ENCODE measurements at places on chromosomes 5 and 9.

DNA sequence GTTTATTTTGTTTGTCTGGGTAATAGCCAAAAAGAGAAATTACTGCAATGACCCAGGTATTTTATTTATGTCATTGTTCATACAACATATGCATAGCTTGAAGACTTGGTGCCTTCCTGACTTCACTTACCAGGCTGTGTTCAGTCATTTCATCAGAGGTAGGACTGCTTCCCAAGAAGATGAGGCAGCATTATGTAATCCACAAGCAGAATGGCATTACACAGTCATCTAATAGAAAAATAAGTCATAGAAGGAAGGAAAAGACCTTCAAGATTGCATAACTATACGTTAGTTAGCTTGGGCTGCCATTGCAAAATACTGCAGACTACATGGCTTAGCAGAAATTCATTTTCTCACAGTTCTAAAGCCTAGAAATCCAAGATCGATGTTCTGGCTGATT is 167.5 kb downstream of the NMUR2 start:
- DNase-seq: no peak

GRCh38 chr9:136026266-136026942 is 65.2 kb upstream of the UBAC1 start:
- DNase-seq: no peak

DNA sequence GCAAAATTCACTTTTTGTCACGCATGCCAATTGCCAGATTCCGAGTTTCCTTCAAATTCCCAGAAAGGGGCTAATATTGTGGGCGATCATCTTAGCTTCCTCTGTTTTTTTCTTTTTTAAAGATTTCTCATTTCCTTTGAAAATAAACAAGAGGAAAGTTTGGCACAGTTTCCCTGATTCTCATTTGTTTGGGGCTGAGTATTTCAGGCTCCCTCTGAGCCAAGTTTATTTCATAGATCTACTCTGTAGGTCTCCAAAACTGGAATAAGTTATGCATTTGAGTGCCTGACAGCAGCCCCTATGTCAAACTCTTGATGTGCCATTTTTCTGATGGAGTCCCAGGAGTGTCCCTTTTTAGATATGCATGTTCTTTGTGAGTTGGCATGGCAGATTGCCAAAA is 1297.2 kb upstream of the WWC1 start:
- no peak for DNase-seq

DNA sequence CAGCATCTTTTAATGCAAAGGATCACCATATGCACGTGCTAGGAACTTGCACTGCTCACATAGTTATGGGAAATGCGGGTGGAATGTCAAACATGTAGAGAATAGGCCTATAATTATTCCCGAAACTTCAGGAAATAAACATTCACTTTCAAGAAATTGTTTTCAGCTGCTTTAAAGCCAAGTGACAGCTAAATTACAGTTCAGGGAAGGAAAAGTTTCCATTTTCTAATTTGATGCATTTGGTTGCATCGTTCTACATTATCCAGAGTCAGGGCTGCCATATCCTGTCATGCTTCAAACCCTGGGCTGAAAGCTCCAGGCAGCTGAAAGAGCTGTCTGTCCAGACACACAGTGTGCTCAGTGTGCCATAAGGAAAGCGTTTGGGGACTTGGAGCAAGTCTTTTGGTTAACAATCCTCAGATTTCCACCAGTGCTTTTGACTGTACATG is 518.1 kb downstream of the CSNK1G3 start:
- DNase-seq: no peak

GRCh38 chr9:128163523-128164306 is 3.6 kb downstream of the BBLN start:
- no peak for DNase-seq

DNA sequence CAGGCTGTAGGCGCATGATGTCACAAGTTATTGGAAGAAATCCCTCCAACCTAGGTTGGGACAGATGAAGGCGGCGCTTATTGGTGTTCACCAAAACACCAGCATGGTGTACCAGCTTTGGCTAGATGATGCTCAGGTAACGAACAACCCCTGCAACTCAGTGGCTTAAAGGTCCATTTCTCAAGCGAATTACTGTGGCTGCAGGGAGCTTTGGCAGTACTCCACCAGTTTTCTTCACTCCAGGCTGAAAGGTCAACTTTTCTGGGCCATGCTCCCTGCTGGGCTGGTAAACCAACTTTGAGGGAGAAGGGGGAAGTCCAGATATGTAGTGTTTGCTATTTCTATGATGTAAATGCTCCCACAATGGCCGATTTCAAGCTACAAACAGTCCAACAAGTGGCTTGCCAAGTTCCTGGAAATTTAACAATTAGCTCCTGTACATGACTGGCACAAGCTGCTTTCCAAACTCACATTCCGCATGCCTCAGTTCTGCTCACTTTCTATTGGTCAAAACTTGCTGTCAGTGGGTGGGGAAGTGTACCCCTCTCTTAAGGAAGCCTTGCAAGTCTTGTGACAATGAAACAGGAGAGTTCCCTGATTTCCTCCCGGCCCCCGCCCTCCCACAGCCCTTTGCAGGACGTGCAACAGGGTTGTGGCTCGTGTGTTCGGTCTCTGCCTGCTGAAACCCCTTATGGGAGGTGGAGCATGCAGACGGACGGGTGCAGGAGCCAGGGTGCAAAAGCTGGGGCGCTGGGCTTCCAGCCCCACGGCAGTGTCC is 588 bp upstream of the ZBED3 start:
- no peak for DNase-seq

GRCh38 chr9:35035851-35036701 is 36.3 kb downstream of the VCP start:
- no peak for DNase-seq

- DNase-seq: peak; percentile 37
Observed at GRCh38 chr5:57435701-57436134, 46.9 kb downstream of the ACTBL2 start.

GRCh38 chr9:94443032-94443722 is 111.7 kb upstream of the PCAT7 start:
- DNase-seq: no peak

- DNase-seq: no peak
Observed at GRCh38 chr5:181197326-181197951, 7.6 kb downstream of the TRIM7 start.

GRCh38 chr9:107158321-107158720 is 124.8 kb upstream of the RAD23B start:
- DNase-seq: peak; percentile 51

- no peak for DNase-seq
Observed at GRCh38 chr5:155250596-155250995, 237.0 kb downstream of the KIF4B start.

DNA sequence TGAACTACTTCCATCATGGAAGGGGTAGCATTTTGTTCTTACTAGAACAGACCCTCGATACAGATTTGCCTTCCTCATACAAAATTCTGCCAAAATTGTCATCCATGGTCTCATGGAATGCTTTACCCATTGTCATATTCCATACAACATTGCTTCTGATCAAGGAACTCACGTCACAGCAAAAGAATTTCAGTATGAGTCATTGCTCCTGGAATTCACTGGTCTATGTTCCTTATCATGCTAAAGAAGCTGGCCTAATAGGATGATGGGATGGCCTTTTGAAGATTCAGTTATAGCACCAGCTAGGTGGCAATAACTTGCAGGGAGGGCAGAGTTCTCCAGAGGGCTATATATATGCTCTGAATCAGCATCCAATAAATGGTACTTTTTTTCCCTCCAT is 18.2 kb upstream of the FNIP1 start:
- peak; percentile 26 for DNase-seq

DNA sequence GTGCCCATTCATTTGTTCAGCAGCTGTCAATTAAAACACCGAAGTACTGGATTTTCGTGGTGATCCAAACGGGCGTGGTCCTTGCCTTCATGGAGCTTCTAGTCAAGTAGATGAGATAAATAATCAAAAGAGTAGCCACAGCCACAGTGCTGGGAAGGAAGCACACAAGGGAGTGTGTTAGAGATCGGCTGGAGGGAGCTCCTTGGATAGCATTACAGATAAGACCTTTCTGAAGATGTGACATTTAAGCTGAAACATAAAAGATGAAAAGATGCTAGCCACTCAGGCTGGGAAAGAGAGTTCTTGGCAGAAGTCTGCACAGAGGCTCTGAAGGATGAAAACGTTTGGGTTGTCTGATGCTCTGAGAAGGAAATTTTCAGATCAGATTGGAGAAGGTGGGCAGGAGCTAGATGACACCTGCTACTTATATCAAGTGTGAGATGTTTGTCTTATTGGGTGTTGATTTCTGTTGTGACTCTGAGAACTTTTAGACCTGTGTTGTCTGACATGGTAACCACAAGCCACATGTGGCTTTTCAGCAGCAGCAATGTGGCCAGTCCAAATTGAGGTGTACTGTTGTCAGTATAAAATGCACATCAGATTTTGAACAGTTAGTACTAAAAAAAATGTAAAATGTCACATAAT is 123.9 kb downstream of the TLE4 start:
- no peak for DNase-seq

- no peak for DNase-seq
Observed at GRCh38 chr5:112154940-112155686, 264.0 kb downstream of the EPB41L4A start.

DNA sequence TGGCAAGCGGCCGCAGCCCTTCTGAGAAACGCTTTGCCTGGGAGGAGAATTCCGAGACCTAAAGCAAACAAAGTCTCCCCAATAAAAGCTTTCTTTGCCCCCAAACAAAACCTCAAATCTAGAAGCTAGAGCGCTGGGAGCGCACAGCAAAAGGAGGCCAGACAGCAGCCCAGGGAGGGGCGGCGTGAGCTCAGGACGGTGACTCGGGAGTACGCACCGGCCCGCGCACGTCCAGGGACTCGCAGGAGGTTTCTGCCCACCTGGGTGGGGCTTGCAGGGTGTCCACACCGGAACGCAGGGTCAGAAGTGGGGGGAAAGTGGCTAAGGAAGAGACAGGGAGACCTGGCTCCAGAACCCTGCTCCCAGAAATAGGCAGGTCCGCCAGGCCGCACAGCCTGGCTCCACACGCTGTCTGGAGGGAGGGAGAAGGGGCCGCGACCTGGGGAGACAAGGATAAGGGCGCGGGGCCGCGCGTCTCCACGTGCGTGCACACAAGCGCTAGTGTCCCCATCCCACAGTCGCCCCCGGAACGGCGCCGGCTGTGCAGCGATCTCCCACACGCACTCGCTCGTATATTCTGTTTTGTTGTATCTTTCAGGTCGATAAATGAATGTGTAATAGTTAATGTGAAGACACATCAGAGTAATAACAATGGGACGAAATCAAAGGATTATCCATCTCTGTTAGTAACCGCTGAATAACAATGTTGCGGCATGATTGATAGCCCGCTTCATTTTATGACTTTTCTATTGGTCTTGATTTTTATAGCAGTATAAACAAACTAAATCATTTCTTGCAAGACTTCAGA is 2.3 kb upstream of the OTP start:
- DNase-seq: no peak

- no peak for DNase-seq
Observed at GRCh38 chr5:14250084-14250695, 107.0 kb downstream of the TRIO start.

DNA sequence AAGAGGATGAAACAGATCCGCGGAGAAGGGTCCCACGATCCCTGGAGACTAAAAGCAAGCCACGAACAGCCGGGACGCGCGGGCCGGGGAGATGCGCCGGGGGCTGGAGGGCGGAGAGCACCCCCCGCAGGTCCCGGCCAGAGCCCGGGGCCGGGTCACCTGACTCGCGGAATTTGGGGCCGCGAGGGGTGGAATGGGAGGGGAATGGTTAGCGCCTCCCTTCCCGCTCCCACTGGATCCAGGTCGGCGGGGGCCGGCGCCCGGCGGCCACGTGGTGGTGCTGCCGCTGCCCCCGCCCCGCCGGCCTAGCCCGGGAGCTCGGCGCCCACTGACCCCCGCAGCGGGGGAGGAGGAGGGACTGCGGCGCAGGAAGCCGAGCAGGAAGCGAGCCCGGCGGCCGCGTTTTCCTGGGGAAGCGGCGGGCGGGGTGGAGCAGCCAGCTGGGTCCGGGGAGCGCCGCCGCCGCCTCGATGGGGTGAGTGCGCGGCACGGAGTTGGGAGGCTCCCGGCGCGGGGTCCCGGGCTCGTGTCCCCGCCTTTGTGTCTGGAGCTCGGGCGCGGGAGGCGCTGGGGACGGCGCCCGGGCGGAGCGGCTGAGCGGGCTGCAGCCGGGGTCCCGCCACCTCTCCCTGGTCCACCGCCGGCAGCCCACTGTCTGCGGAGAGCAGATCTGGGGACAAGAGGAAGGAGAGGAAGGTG is at the start of gene RAI14:
TSS of gene RAI14 (plus strand) at position 328 of the 699 bp plus-strand sequence. CDS start 30,592 bp downstream, outside the sequence.
- DNase-seq: peak; percentile 23

DNA sequence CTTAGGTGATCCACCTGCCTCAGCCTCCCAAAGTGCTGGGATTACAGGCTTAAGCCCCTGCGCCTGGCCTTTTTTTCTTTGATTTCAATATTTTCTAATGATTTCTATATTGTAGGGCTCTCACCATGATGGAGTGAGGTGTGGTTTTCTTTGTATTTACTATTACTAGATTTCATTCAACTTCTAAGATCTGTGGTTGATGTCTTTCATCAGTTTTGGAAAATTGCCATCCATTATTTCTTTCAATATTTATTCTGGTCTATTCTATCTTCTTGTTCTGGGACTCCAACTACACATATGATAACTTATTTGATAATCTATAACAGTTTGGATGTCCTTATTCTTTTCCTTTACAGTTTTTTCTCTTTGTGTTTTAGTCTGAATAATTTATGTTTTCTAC is 31.9 kb downstream of the FBXO4 start:
- no peak for DNase-seq

Data from HCT116 (cell line).